ENCODE measurements at places on chromosomes 2 and 18.

DNA sequence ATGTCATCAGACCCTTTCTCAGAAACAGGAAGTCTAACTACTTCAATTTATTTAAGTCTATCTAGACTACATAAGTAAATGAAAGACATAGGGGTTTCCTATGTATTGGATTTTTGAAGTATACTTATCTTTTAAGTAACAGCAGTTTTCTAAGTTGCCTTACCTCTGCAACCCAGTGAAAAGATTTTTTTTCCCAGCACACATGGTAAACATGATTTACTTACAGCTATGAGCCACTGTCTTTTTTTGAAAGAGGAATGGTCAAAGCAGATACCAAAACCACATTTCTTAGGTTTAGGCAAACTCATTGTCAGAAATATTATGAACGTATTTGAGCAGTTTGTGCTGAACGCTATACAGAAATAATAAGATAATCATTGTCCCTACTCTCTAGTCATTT lies 78.7 kb upstream of the OTX1 start:
- no peak for ATAC-seq

- ATAC-seq: no peak
Measured at GRCh38 chr18:68220458-68220857, 494.4 kb downstream of the TMX3 start.

- no peak for ATAC-seq
Measured at GRCh38 chr2:59630789-59631188, 922.7 kb downstream of the BCL11A start.

DNA sequence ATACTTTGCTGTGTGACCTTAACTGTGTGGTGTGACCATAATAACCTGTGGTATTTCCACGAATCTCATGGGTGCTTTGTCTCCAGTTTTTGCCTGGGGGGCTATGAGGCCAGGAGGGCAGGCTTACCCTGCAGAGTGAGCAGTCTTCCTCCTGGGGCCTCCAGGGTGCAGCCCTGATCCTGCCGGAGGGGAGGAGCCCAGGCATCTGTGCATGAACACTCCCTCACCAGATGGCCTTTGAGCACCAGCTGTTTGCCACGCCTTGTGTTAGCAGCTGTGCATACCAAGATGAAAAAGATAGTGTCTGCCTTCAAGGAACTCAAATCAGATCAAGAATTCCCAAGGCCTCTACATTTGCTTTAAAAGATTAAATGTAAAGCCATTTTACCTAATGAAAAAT lies 75.0 kb upstream of the RBM44 start:
- ATAC-seq: no peak

- no peak for ATAC-seq
Measured at GRCh38 chr18:59546188-59546587, 151.0 kb downstream of the CCBE1 start.

DNA sequence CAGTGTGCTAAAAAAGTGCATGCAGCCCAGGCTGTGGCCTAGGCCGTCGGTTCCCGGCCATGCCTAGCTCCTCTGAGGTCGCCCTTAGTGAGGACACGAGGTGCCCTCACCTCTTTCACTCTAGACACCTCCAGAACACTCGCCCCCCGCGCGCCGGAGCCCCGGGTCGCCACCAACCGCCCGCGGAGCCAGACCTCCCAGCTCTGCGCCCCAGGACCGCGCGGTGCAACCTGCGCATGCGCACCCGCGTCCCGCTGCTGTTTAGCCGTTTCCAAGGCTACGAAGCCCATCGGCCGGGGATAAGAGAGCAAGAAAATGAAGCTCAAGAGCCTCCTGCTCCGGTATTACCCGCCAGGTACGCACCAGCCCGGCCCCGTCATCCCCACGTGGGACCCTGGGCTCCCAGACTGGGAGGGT lies at the start of gene DAW1:
Gene DAW1 (plus strand): TSS at position 257 of the 417 bp plus-strand sequence. CDS start 59 bp downstream, at position 316.
- ATAC-seq: peak; percentile 100

GRCh38 chr2:187409682-187410081 lies 38.4 kb downstream of the CALCRL start:
- no peak for ATAC-seq

DNA sequence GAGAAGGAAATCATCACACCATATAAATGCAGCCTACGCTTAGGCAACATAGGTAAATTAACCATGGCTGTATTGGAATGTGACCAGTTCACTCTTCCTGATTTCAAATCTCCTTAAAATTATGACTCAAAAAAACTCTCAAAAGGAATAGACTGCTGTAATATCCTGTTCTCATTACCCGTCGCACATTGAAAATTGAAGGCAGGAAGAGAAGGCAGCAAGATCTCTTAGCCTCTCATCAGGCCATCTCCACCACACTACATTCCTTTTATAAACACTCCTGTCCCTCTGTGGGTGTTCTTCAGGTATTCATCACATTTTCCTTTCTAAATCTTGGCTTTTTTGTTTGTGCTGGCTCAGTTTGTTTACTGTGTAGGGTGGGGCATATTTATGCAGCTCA lies 83.2 kb downstream of the PPP1R1C start:
- no peak for ATAC-seq

DNA sequence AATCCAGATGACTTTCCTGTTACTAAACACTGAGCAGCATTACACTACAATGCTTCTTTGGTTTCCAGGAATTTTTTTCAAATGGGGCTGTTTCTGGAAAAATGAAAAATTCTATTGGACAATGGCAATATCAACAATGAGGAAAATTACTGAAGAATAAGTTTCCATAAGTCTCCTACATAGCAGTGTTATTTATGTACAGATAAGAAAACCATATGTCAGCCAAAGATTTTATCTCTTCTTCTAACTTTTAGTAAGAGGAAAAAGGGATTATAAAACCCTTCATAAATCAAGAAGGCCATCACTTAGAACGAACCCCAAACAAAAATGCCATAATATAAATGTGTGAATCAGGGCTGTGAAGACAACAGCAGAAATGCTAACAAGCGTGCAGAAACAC lies 31.6 kb upstream of the NOSTRIN start:
- no peak for ATAC-seq

GRCh38 chr18:13461936-13462335 lies 243.4 kb downstream of the LDLRAD4 start:
- no peak for ATAC-seq

DNA sequence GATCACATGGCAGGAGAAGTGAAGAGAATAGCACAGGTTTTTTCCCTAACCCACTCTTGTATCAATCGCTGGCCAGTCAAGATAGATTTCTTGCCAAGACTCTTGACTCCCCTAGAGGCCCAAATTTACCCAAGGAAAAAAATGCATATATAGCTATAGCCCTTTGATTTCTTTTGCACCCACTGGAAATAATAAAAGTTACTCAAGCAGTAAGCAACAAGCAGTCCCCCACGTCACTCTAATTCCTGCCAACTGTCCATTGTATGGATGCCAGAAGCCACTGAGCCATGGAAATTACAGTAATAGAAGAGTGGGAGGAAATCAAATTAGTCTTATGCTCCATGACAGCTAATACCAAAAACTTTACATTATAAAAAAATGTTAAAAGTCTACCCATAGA lies 125.3 kb upstream of the SLC39A10 start:
- no peak for ATAC-seq

- no peak for ATAC-seq
Measured at GRCh38 chr18:29078273-29078672, 901.3 kb upstream of the CDH2 start.

DNA sequence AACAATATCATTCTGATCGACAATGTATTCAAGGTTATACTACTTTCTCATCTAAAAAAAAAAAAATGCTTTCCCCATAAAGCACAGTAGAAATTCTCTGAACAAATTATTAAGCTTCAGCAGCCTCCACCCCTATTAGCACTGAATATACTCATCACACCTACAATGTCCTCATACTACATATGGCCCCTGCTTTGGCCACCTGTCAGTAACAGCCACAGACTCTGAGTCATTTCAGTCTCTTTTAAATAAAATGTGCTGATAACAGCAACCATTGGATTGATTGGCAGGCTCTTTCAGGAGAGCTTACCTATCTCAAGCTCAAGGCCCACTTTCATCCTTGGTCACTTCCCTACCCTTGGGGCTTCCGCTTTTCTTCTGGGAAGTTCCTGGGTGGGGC lies 236.7 kb downstream of the TMX3 start:
- no peak for ATAC-seq

DNA sequence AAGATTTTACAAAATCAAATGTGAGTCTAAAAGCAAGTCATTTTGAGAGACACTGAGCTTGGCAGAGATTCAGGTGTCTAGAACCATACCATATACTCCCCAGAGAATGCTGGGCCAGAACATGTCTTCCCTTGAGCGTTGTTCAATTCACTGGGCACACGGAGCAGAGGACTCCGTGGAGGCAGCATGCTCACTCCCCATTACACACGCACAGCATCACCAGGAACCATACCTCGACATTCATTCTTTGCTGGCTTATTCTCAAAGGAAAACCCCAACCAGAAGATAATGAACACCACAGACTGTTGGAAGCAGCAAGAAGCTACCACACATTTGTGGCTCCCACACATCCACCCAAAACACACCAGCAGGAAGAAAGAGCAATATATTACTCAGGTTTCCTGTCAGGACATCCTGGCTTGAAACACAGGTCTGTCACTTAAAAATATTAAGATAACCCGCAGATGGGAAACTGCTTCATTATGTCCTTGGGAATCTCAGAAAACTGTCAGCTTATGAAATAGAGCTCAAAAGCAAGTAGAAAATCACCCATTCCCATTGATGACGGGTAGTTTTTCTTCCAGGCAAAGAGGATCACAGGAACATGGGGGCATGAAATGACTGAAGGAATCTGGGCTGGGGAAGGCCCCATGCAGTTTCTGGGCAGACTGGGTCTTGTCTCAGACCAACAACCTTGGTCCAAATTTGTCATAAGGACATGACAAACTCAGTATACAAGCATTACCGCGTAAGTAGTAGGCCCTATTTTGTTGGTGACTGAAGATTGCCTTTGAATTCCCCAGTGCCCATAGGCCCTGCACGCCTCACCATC lies 46.4 kb downstream of the PCBP1 start:
- ATAC-seq: no peak

DNA sequence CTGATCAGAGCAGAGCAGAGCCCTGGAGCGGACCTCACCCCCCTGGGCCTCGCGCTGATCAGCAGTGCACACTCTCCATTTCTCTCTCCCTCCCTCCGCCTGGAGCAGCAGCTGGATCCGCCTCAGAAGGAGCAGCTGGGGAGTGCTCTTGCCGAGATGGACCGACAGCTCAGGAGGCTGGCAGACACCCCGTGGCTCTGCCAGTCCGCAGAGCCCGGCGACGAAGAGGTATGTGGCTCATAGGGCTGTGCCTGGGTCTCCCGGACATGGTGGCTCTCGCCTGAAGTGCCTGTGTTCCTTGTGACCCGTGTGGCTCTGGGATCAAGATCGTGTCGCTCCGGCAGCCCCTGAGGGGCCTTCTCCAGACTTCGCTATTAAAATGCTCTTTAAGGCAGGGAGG lies 102.5 kb downstream of the USP40 start:
- no peak for ATAC-seq

DNA sequence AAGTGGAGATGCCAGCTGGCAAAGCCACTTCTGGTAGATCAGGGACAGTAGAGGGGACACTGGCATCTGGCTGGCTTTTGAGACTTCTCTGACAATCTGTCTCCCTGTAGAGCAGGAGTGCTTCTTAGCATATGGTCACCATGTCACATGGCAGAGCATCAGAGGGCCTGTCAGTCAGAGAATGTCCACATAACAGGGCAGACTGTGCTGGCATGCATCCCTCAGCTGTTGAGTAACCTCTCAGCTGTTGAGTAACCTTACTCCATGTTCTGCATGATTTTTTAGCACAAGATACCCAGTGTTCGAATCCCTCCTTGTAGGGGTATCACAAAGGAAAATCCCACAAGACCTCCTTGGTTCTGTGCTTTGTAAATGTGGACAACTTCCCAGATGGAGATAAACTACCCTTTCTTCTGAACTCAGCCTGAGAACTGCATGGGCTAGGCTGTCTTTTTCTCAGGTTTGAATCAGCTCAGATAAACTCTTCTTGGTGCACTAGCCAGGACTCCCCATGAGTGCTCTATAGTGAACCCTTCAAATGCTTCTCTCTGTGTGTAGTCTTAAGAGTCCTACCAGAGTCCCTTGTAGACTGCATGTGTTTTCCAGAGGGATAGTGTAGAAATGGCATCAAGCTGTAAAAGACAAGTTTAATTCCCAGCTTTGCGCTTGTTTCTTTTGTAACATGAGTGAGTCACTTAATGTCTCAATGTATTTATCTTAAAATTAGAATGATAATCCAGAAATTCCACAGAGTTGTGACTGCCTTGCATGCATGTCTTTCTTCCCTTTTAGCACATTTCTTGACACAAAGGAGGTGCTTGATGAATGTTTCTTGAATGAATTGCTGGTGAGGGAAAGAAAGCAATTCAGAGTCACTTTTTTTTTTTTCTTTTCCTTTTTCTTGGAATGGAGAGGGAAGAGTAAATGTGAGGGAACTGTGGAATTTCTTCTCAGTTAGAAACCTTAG lies 442.3 kb upstream of the HNMT start:
- ATAC-seq: no peak
